ENCODE measurements at places on chromosomes 4 and X.
A peak's percentile ranks its signal among the peaks of the same experiment; 100 is the strongest.

GRCh38 chrX:109974906-109975655 is 27.8 kb upstream of the TMEM164 start:
- no peak for DNase-seq

DNA sequence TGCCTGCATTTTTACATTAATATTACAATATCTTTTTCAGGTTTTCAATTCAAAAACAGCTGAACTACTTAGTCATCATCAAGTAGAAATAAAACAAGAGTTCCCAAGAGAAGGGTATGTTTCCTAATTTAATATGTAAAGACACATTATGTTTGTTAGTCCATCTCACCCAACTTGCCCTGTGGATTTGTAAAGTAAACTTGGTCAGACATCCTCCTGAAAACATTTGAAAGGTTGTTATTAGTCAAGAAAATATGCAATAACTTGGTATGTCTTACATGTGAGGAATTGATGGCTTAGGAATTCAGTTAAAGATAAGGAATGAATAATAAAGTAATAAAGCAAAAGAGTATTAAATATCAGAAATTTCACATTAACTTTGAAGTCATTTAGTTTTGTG is 12.2 kb downstream of the GK start:
- DNase-seq: no peak

DNA sequence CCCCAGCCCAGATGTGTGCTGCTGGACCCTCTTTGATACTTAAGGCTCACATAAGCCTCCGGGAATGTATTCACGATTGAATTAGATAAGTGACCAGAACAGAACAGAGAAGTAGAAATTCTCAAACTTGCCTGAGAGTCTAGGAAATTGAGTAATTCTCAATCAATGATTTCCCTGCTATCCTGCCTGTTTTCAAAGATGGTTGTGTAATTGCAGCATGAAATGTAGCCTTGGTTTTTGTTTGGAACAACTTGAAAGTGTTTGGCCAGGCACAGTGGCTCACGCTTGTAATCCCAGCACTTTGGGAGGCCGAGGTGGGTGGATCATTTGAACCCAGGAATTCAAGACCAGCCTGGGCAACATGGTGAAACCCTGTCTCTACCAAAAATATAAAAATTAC is 41.2 kb downstream of the TNIP2 start:
- DNase-seq: no peak

DNA sequence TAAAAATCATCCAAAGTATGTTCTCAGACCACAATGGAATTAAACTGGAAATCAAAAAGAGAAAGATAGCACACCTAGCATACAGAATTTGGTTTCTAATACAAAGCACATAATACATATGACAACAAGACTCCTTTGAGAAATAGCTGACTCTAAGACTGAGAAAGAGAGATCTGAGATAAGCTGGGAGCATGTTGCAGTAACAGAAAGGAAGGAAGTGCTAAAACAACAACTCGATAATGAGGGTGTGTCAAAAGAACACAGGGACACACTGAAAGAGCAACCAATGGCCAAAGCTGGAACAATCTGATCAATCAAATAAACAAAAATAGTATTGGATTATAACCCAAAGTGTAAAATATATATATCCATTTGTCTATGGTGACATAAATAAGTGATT is 586.6 kb downstream of the C4orf33 start:
- DNase-seq: no peak

GRCh38 chr4:169492436-169493163 is 119.8 kb downstream of the NEK1 start:
- peak; percentile 2 for DNase-seq
